ENCODE measurements at places on chromosomes 13 and 19.

DNA sequence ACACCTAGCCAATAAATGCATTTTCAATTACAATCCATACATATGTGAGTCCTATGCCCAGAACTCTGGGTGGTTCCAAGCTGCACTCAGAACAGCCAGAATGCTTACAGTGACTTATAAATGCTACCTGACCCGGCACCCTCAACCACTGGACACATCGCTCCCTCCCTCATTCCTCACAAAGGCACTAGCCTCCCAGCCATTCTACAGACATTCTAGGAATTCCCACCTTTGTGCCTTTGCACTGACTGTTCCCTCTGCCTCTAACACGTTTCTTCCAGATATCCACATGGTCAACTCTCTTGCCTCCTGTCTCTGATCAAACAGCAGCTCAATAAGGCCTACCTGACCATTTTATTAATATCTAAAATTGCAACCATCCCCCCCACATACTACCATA is 99.9 kb downstream of the LHFPL6 start:
- no peak for DNase-seq

DNA sequence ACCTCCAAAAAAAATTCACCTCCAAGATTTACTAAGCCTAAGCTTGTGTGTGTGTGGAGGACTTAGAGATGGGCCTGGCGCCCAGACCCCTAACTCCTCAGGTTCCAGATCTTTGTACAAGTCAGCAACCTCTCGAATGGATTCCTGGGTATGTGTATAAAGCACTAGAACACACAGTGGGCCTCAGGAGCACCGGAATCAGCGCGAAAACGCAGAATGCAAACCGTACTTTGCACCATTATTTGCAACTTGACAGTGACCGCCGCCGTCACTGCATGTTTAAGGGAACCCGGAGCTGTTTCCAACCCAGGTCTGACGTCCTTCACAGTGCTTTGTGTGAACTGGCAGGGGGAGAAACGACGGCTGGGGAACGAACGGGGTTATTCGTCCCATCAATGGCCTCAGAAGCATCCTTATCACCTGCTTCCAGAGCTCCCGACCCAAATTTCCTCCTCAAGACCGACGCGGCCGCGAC is 688 bp downstream of the ZNF606 start:
- peak; percentile 1 for DNase-seq

DNA sequence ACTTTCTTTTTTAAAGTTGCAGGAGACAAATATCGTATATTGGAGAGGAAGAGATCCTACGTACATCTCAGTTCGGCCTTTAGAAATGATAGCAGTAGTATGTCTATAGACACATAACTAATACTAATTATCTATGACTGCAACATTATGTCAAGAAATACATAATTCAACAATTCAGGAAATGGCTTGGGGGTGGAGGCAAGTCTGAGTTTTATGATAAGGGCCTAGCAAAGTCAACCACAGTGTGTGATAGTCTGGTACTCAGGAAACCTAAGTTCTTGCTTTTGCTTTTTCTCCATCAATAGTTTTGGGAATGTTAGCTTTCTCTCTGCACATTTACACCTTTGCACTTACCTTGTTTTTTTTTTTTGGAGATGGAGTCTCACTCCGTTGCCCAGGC is 27.5 kb upstream of the OBI1 start:
- DNase-seq, result no peak

DNA sequence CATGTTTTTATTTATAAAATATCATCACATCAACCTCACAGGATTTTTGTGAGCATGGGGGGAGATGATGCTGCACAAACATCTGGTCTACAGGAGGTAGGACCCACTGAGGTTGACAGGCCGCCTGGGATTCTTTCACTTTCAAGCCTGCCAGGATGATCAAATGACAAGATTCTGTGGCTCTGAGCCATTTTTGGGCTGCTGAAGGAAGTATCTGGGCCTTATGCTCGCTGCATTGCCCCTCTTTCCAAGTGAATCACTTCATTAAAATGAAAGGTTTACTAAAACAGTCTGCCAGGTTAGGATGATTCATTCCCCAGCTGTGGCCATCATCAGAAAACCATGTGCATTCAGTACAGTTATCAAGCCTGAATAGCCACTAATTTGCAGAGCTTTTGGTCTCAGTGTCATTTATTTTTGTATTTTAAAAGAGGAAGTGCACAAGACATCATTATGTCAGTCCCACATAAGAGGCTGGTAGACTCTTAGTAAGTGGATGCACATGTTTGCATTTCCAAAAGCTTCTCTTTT is 34.4 kb downstream of the STARD13 start:
- no peak for DNase-seq

GRCh38 chr13:44605721-44606120 is 29.6 kb upstream of the TSC22D1 start:
- no peak for DNase-seq

DNA sequence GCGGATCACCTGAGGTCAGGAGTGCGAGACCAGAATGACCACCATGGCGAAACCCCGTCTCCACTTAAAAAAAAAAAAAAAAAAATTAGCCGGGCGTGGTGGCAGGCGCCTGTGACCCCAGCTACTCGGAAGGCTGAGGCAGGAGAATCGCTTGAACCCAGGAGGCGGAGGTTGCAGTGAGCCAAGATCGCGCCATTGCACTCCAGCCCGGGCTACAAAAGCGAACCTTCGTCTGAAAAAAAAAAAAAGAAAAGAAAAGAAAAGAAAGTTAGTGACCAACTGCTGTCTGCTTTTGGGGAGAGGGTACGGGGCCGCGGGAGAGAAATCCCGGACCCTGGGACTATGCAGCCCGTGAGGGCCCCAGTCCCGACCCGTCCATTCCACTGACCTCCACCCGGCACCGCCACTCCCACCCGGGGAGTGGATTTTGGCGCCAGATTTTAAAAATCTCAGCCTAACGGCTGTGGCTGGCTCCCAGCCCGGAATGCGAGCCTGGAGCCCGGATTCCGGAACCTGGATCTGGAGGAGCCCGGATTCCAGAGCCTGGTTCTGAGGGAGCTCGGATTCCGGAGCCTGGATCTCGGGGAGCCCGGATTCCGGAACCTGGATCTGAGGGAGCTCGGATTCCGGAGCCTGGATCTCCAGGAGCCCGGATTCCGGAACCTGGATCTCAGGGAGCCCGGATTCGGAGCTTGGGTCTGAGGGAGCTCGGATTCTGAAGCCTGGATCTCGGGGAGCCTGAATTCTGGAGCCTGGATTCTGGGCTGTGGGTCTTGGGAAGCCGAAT is 6.1 kb upstream of the LMNB2 start:
- DNase-seq, result no peak

GRCh38 chr13:23778879-23779278 is 110.3 kb downstream of the MIPEP start:
- DNase-seq, result no peak

DNA sequence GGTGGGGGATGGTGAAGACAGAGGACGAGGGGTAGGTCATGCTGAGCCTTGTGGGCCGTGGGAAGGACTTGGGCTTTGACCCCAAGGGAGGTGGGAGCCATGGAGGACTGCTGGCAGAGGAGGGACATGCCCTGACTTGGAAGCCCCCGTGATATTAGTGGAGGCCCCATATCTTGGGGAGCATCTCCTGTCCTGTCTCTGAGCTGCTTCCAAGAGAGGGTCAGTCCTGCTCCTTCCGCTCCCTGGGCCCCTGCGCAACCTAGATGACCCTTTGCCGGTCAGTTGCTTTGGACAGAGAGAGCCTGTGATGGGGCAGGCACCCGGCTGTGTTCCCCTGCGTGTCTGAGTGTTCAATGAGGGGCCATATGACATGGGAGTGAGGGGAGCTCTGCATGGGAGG is 5.2 kb downstream of the TLE6 start:
- no peak for DNase-seq

- DNase-seq, result peak; percentile 91
Observed at GRCh38 chr19:40716031-40716481, 630 bp downstream of the COQ8B start.

DNA sequence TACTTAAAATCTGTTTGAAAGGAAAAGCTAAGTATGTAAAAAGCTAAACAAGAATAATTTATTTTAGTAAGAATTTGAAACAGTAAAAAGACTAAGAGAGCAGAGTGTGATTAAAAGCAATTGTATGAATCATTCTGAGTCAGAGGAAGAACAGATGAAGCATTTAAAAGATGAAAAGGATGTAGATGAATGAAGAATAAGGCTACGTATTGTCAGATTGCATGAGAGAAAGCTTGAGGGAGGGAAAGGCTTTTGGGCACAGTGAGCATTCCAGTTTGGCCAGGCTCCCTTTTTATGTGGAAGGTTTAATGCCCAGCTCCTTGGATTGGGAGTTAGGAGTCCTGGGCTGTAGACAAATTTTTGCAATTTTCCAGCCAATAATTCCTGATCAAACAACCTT is 117.7 kb downstream of the FREM2 start:
- DNase-seq, result no peak

- DNase-seq, result no peak
Observed at GRCh38 chr19:35296644-35297514, 4.9 kb downstream of the MAG start.

DNA sequence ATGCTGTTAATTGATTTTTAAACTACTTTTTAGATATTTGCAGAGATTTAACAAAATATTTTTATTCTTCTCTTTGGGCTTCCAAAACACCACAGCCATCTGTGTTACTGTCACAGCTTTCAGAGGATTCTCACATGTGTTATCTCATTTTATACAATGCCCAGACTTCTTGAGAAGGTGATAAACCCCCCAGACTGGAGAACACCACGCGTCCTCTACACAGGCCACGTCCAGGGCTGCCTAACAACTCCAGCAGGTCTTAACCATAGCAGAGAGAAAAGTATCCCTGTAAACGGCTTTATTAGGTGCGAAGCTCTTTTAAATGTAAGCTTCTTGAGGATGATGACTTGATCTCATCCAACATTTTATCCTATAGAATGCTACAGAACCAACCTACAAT is 2.0 kb downstream of the GPR183 start:
- DNase-seq, result no peak

DNA sequence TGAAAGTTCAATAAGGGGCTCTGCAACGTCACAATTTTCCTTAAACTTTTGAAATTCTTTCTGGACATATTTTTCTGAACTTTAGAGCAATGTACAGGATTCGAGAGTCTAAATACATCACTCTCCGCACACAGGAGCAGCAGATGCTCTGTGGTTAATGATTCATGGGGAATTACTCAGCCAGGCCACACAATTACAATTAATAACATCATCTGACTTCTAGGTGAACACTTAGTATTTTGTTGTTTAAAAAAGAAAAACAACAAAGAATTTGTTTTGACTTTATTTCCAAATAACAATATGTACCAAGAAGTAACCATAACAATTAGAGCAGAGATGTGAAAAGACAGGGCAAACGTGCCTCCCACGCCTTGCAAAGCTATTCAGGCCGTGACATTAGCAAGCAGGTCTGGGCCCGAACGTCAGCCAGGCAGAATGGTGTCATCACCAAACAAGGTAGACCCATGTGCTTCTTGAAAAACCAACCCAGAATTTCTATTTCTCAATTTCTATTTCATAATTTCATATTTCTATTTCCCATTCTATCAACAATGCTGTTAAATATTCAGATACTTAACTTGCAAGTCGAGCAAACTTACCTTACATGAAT is 236.3 kb downstream of the COL4A1 start:
- DNase-seq, result no peak

- DNase-seq, result no peak
Observed at GRCh38 chr19:45010306-45010705, 9.0 kb downstream of the RELB start.

DNA sequence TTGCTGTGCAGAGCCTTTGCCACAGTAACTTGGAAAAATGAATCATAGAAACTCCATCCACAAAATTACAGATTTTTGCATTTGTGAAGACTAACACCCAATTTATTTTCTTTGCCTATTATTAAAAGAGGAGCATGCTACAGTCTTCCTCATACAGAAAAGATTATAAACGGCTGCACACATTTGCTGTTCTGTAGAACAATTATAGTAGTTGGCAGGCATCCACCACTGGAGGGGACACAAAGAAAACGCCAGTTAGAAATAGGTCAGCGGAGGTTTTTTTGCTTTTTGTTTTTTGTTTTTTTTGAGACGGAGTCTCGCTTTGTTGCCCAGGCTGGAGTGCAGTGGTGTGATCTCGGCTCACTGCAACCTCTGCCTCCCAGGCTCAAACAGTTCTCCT is 51.6 kb downstream of the SACS start:
- DNase-seq, result no peak

DNA sequence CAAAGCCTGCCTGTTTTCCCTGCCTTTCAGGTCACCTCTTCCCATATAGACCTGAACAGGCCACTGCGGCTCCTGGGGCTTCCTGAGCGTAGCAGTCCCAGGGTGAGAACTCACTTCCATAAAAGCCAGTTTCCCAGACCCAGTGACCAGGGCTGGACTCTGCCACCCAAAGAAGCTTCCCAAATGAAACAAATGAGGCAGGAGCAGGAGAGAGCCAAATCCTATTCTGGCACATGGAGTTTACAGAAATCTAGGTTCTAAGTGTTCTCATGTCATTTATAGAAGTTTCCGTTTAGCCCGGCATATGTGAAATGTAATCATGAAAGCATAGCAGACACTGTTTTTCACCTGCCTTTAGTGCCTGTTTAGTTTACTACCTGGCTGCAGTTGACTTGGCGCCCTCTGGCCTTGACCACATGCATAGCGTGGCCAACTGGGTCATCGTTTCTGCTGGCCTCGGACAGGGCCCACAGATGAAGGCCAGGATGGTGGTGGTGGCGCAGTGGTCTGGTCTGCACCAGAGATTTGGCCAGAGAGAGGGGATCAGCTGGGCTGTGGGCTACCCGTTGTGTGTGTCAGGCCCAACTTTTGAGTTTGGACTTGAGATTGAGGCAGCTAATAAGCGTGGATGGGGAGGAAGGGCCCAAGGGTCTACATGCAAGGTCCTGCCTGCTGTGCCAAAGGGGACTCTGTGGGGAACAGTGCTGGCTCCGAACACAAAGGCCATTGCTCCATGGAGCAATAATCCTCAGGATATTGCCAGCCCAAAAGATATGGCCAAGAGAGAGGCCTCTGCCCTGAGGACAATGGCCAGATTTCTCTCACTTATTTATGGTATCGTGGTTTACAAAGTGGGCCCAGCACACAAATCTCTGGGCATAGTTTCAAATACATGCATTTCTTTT is 43.3 kb downstream of the NFIX start:
- no peak for DNase-seq
